Uterine smooth muscle cell (primary cell): ENCODE measurements at places on chromosomes 2 and 18. TPM values are rescaled to one million over a fixed set of nuclear protein-coding genes. Genes with fewer than 3 reads are reported as not detected.

Gene CREG2
- total RNA-seq, result 3.9 and 5.2 TPM in 2 replicates

Gene SERPINB5
- not detected in 2 replicates for total RNA-seq

Gene GPR45
- total RNA-seq, result not detected in 2 replicates

Gene PLA2R1
- 8.0 and 11.1 TPM in 2 replicates for total RNA-seq

Gene LYPD6B
- total RNA-seq, result not detected in 2 replicates

Gene TSN
- 51.1 and 60.4 TPM in 2 replicates for total RNA-seq

Gene SPOPL
- 20.9 and 21.4 TPM in 2 replicates for total RNA-seq

Gene DNER
- total RNA-seq, result 0.55 and 2.6 TPM in 2 replicates

Gene RIOK3
- total RNA-seq, result 52.2 and 56.6 TPM in 2 replicates

Gene RAB12
- 62.4 and 66.0 TPM in 2 replicates for total RNA-seq
